ENCODE measurements at places on chromosomes 7 and 10. TPM values are rescaled to one million over a fixed set of nuclear protein-coding genes. Genes with fewer than 3 reads are reported as not detected.

Gene SMKR1
- not detected for total RNA-seq

Gene AFAP1L2
- 1.4 TPM for total RNA-seq

Gene IDI2
- not detected for total RNA-seq

Gene EIF4H
- 249 TPM for total RNA-seq

Gene ZNF425
- total RNA-seq = 3.1 TPM

Gene ARMH3
- 6.2 TPM for total RNA-seq

Gene UPK3B
- not detected for total RNA-seq

Gene NRAP
- total RNA-seq = not detected

Gene SORCS3
- not detected for total RNA-seq

Gene ASIC3
- total RNA-seq = under 0.01 TPM

Gene TAX1BP1
- 131 TPM for total RNA-seq

Gene LIPM
- not detected for total RNA-seq

Gene CRYGN
- total RNA-seq = 0.56 TPM

Gene CYP26C1
- total RNA-seq = under 0.01 TPM

Gene FAM25A
- total RNA-seq = not detected

Gene TAS2R4
- 0.19 TPM for total RNA-seq

Gene CLDN15
- total RNA-seq = 4.2 TPM

Gene GAD2
- total RNA-seq = not detected

Gene ZNF789
- total RNA-seq = 4.8 TPM

Gene PPP1R3C
- total RNA-seq = 59.6 TPM

Gene HOXA10
- not detected for total RNA-seq
